Naive thymus-derived CD8-positive, alpha-beta T cell (primary cell): ENCODE measurements at places on chromosomes 4 and X. TPM values are rescaled to one million over a fixed set of nuclear protein-coding genes. Genes with fewer than 3 reads are reported as not detected.

Gene SMIM10L2A
- 0.46 TPM for polyA plus RNA-seq

Gene CXCL5
- not detected for polyA plus RNA-seq

Gene NLRP2B
- not detected for polyA plus RNA-seq

DNA sequence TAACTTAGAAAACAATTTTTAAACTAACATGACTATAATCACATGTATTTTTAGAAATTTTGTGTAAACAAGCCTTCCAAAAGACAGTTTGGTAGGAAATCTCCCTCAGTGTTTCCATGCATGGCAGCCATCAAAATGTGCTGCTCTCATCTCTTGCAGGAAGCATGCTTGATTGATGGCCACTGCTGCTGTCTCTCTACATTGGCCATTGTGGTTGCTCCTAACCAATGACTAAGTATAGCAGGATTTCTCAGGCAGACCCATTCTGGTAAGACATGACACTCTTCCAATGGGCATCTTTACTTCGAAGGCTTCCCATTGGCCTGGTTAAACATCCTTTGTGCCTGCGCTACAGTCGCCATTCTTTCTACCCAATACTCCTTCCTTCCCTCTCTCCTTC is 78.9 kb upstream of the GUCY1A1 start:
- no peak overlapping the region for H3K27ac ChIP-seq
- H3K4me3 ChIP-seq, result no peak overlapping the region
- H3K27me3 ChIP-seq, result no peaks in the 10 kb centered on the region
- no peaks in the 10 kb centered on the region for H3K36me3 ChIP-seq
- DNase-seq, result no peak
- peaks cover 2% of the 10 kb centered on the region for H3K4me1 ChIP-seq

GRCh38 chr4:88041626-88042025 is 34.2 kb downstream of the PKD2 start:
- no peak overlapping the region for H3K4me3 ChIP-seq
- H3K4me1 ChIP-seq, result no peaks in the 10 kb centered on the region
- DNase-seq, result no peak
- H3K36me3 ChIP-seq, result peaks cover 40% of the 10 kb centered on the region
- H3K27ac ChIP-seq, result no peak overlapping the region

DNA sequence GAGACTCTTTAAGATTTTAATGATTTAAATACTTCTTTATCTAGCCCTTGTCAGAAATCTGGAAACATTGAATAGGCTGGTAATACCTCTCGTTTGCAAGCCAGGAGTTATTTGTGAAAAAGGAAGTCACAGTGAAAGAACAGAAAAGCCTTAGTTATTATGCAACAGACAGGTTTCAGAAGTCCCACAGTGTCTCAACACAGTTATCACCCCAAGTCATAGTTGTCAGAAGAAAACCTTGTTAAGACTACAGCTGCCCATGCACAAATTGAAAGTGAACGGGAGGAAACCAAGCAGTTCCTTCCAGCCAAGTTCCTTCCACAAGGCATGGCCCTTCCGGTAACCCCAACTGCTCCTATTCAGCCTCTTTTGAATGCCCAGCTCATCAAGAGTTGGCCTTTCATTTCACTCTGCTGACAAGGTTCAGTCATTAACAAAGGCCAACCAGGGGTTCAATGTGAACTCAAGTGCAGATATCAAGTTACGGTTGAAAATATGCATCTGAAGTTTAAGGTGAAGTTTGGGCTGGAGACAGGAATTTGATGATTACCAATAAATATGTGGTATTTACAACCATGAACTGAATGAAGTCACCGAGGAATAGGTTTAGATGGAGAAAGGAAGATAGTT is 15.6 kb downstream of the ALPK1 start:
- no peaks in the 10 kb centered on the region for H3K27me3 ChIP-seq
- peaks cover 22% of the 10 kb centered on the region for H3K4me1 ChIP-seq
- H3K4me3 ChIP-seq, result no peak overlapping the region

- no peak overlapping the region for H3K4me3 ChIP-seq
- H3K36me3 ChIP-seq, result peaks cover 13% of the 10 kb centered on the region
- H3K27me3 ChIP-seq, result no peaks in the 10 kb centered on the region
- H3K4me1 ChIP-seq, result peaks cover 52% of the 10 kb centered on the region
- DNase-seq, result no peak
Observed at GRCh38 chrX:9493936-9494335, 29.1 kb downstream of the TBL1X start.

DNA sequence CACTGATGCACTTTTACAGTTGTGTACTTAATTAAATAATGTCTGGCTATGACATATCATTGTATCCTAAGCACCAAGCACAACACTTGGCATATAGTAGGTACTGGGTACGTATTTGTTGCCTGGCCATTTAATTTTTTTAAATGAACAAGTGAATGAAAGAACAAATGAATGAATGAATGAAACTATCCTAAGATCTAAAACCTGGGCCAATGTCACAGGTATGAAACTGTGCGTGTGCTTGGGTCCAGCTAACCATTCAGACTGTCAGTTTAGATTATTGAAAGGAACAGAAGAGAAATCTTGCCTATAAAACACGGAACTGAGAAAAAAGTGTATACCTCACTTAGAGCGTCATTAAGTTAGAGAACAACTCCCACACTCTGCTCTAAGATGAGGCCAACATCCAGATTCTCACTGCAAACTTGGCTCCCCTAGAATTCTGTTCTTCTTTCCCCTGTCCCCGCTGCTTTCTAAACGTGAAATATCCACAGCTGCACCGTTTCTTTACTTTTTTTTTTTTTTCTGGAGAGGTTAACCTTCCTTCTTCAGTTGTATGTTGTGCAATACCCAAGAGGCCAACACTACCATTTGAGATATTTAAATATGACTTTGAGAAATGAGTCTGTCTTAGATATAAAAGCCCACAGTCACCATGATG is 17.3 kb upstream of the SEL1L3 start:
- no peaks in the 10 kb centered on the region for H3K4me1 ChIP-seq
- peaks cover 6% of the 10 kb centered on the region for H3K27me3 ChIP-seq
- no peaks in the 10 kb centered on the region for H3K36me3 ChIP-seq
- H3K4me3 ChIP-seq, result no peak overlapping the region
- H3K27ac ChIP-seq, result no peak overlapping the region

GRCh38 chr4:53559021-53559620 is 32.2 kb downstream of the LNX1 start:
- DNase-seq, result no peak
- H3K27me3 ChIP-seq, result peaks cover 3% of the 10 kb centered on the region
- H3K4me1 ChIP-seq, result no peaks in the 10 kb centered on the region
- no peak overlapping the region for H3K4me3 ChIP-seq
- H3K36me3 ChIP-seq, result no peaks in the 10 kb centered on the region

- no peaks in the 10 kb centered on the region for H3K4me1 ChIP-seq
- no peaks in the 10 kb centered on the region for H3K27me3 ChIP-seq
- H3K27ac ChIP-seq, result no peak overlapping the region
Observed at GRCh38 chrX:10367406-10367805, 210.6 kb downstream of the CLCN4 start.

DNA sequence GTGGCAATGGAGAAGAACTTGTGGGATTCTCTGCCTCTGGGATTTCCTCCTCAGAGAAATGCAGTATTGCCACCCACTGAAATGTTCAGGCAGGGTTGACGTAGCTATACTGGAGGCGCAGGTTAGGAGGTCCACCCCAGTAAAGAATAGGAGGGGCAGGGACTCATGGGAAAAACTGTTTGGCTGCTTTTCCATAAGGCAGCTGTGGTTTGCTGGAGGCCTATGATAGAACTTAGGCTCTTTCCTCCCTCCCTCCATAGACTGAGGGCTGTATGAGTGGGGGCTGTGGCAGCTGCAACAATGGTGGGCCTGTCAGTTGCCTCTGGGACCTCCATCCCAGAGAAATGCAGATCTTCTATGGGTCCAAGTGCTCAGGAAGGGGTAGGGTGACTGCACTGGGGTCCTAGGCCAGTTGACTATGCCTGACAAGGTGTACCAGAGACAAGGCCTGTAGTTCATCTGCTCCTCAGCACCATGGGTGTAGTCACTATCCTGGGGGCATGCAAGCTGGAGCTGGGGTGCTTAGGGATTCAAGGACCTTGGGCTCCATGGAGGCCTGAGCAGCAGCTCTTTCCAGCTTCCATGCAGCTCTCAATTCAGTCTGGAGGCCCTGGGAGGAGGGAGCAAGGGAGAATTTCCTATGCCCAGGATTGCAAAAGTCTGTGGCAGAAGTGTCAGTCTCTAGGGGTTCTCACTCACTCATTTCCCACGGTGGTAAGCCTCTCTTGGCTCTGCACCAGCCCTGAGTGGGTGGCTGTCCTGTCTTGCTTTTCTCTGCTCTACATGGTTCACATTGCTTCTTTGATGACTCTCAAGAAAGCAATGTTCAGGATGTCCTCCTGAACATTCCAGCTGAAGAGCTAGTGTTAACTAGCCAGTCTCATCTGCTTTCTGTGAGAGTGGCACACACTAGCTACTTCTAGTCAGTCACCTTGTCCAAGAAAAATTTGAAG is 353.0 kb downstream of the IDS start:
- no peak for DNase-seq
- H3K4me3 ChIP-seq, result no peak overlapping the region
- no peaks in the 10 kb centered on the region for H3K4me1 ChIP-seq
- no peaks in the 10 kb centered on the region for H3K36me3 ChIP-seq

GRCh38 chrX:119755981-119756533 is 2.3 kb upstream of the SOWAHD start:
- H3K27me3 ChIP-seq, result no peaks in the 10 kb centered on the region
- H3K4me1 ChIP-seq, result peaks cover 21% of the 10 kb centered on the region
- peak overlapping the region; percentile 96 for H3K27ac ChIP-seq
- peak overlapping the region; percentile 77 for H3K4me3 ChIP-seq

GRCh38 chr4:100164808-100165760 is 25.2 kb downstream of the DDIT4L start:
- H3K36me3 ChIP-seq, result no peaks in the 10 kb centered on the region
- H3K4me1 ChIP-seq, result no peaks in the 10 kb centered on the region

- H3K36me3 ChIP-seq, result no peaks in the 10 kb centered on the region
- no peaks in the 10 kb centered on the region for H3K4me1 ChIP-seq
- H3K27me3 ChIP-seq, result peaks cover 10% of the 10 kb centered on the region
- H3K4me3 ChIP-seq, result no peak overlapping the region
- no peak for DNase-seq
Observed at GRCh38 chr4:80219301-80220025, 22.2 kb downstream of the PRDM8 start.

DNA sequence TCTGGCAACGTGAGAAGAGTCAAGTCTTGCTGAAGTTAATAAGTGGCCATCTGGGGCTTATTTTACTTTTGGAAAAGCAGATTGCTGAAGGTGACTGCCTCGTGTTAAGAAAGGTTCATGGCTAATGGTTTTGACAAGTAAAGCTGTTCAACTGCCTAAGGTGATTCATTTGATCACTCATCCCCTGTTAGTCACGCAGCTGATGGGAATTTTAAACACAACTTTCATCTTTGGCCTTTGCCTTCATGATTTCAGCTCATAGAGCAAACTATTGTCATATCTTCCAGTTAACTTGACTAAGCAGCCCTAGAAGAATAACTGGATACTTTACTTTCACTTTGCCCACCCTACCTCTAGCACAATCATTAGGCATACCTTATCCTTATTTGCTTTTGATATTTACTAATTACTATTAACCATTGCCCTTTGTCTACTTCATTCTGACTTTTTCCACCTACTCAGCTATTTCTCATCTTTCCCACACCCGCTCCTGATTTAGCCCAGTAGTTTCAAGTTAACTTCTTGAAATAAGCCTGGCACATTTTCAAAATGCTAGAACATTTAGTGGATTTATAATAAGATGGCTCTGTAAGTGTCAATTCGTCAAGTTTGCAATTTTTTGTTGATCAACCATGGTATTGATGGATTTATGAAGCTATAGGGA is 170.6 kb upstream of the S100G start:
- no peak overlapping the region for H3K4me3 ChIP-seq
- DNase-seq, result no peak
- H3K27ac ChIP-seq, result no peak overlapping the region

DNA sequence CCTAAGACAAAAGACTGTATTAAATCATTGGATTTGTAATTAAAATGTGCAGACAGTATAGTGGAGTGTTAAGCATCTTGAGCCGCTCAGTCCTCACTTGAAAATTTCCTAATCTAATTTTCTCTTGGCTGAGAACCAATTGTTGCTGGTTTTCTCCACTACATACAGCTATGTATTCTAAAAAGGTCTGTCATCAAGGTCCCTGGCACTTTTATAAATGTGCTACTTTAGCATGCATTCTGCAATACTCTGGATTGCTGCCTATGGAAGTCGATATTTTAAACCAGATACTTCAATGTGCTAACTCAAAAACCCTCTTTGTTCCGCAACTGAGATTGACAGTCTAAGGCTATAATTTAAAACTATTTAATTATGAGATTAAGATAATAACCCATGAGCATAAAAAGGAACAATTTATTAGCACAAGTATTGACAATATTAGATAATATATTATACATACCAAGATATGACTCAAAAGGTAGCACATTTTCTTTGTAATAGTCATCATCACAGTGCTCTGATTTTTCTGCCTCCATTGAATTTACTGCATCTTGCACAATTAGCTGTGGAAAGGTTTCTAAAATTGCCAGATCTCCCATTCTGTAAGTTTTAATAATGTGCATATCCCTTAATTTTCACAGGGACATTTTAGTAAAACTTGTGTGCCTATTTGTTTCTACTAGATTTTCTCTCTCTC is 815.1 kb downstream of the ADGRL3 start:
- no peak for DNase-seq
- no peak overlapping the region for H3K4me3 ChIP-seq
- no peaks in the 10 kb centered on the region for H3K4me1 ChIP-seq
